ENCODE measurements at places on chromosomes 16 and 17.

- DNase-seq = no peak
Measured at GRCh38 chr16:31455601-31456314, 3.5 kb upstream of the ARMC5 start.

GRCh38 chr17:12180644-12181261, 160.1 kb downstream of the MAP2K4 start:
- no peak for DNase-seq

DNA sequence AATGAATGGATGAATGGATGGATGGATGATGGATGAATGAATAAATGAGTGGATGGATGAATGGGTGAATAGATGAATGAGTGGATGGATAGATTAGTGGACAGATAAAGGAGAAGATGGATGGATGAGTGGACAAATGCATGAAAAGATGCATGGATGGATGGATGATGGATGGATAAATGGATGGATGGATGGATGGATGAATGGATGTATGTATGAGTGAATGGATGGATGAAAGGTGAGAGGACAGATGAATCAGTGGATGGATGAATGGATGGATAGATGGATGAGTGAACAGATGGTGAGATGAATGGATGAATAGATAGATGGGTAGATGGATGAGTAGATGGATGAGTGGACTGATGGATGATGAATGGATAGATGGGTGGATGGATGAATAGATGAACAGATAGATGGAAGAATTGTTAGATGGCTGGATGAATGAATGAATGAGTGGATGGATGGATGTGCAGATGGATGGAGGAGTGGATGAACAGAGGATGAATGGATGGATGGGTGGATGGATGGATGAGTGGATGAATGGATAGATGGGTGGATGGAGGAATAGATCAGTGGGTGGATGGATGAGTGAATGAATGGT, 13.7 kb upstream of the KCNJ12 start:
- DNase-seq = no peak

GRCh38 chr16:74942977-74943918, 41.7 kb downstream of the WDR59 start:
- no peak for DNase-seq

GRCh38 chr16:4847774-4848587, 700 bp downstream of the UBN1 start:
- no peak for DNase-seq

- DNase-seq = peak; percentile 71
Measured at GRCh38 chr17:39926588-39927100, 757 bp downstream of the ORMDL3 start.

- DNase-seq = no peak
Measured at GRCh38 chr17:48526608-48527546, 3.9 kb downstream of the HOXB1 start.

GRCh38 chr17:29740017-29740416, 117.3 kb upstream of the CORO6 start:
- DNase-seq = no peak

- no peak for DNase-seq
Measured at GRCh38 chr17:27281438-27281837, 12.5 kb upstream of the WSB1 start.

- DNase-seq = no peak
Measured at GRCh38 chr16:58828901-58829545, 94.9 kb upstream of the GOT2 start.

- peak; percentile 45 for DNase-seq
Measured at GRCh38 chr17:43701318-43701743, 39.6 kb upstream of the MEOX1 start.

DNA sequence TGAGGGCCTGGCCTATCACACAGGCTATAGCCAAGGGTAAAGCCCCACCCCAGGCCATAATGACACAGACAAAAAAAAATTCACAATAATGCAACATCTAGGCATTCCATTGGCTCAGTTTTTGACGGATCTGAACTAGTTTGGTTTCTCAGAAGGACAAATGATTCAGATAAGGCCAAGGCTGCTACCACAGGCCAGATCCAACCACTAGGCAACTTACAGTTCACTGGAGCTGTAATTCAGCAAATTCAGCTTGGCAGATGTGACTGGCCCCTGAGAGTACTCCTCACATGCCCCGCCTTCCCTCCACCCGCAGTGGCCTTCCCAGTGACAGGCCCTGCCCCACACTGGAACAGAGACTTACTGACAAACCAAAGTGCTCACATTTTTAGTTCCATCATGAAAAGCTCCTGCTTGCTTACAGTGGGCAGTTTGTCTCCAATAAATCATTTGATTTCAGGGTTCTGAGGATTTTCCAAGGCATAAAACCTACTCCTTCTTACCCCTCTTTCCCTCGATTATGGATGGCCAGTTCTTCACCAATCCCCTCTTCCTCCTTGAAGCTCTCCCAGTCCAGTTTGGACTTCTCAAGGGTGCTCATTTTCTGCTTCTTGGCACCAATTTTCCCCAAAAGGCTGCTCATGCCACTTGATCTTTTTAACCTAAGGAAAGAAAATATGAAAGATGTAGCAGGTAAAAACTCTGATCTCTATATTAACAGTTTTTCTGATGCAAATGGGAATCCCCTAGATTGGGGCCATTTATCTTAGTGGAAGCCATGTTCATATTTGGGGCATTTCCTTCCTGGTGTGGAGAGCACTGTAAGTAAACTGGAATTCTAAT, 53.3 kb upstream of the BCAR1 start:
- DNase-seq = no peak

DNA sequence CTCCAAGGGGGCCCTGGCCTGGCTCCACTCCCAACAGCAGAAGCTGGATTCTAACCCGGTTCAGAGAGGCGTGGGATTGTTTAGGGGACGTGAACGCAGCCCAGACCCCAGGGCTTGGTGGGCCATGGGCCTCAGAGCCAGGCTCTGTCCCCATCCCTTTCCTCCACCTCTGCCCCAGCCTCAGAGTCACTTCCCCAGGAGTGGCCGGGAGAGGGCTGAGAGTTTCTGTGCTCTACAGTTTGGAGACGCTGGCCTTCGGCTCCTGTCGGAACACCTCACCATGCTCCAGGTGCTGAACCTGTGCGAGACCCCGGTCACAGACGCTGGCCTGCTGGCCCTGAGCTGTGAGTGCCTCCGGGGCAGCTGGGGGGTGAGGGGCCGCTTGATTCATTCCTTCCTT, 73.8 kb upstream of the PLCG2 start:
- no peak for DNase-seq

GRCh38 chr17:70478902-70479301, 309.6 kb downstream of the KCNJ2 start:
- DNase-seq = no peak

GRCh38 chr16:11768849-11769248, 26.2 kb upstream of the TXNDC11 start:
- DNase-seq = no peak

GRCh38 chr17:69350911-69351310, 24.0 kb upstream of the ABCA5 start:
- DNase-seq = no peak

DNA sequence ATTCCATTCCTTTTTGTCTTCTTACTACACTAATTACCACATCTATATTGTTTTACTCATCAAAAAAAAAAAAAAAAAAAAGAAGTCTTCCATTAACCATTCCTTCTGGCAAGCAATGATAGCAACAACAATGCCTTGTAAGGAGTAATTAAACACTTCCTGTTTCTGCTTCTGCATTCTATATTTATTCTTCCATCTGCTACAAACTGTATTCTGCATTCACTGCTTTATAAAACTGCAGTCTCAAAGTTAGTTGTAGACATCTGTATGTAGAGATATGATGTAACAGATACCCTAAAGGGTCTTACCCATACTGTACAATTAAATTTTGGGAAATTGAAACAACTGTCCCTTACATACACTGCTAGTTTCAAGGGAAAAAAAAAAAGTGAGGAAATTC, 28.7 kb upstream of the ABCA6 start:
- DNase-seq = no peak

DNA sequence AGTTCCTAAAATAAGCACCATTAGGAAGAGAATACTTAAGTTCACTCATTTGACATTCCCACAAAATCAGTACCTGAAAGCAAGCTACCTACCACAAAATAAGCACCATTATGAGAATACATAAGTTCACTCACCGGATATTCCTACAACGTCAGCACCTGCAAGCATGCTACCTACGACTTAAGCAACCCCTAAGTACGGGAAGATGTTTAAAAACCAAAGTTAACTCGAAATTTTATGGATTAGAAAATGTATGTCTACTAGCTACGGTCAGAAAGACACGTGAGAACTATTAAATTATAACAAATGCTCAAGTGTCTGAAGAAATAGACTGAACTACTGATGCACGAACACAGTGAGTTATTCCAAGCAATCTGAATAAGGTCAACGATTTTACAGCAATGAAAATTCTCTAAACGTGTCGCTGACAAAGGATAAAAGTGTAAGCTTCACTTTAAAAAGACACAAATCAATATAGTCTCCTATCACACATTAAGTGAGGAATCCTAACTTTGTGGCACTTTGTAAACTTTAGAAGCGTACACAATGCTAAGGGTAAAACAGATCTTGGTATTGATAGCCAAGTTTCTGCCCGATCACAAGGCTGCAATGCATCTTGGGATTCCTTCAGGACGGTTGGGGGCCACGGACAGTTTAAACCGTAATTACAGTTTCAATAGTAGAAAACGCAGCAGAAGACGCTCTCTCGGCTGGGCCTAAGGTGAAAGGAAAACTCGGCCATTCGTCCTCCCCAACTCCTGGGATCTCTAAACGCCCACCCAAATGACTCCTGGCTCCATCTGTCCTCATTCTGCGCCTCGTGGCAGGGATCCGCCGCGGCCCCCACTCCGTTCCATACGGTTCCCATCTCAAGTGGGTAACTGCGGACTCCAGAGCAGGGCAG, 1.3 kb downstream of the GSPT1 start:
- DNase-seq = peak; percentile 61

- peak; percentile 79 for DNase-seq
Measured at GRCh38 chr17:75036643-75037268, 10.0 kb downstream of the ATP5PD start.

DNA sequence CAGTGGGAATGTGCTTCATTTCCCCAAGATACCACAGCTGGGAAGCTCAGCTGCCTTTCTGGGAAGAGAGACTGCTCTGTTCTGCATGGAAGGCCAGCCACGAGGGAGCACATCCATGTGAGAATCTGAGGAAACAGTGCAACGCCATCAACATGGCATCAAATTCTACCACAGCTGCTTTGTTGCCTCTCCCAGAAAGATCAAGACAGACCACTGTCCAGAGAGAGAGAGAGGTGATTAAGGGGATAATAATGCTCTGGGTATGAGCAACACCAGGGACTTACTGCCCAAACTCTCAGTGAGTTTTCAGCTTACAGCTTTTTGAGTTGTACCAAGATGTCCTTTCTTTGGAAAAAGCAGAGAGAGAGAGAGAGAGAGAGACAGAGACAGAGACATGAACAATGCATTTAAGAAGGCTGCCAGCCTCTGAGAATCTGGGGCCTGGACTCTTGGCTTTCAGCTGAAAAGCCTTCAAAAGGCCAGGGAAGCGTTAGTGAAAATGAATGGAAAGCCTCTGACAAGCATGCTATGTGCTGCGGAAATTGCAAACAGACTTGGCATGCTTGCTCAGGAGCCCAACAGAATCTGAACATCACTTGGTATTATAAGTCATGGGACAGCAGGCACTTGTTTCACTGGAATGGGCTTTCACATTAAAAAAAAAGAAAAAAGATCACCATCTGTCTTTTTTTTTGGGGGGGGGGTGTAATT, 223.1 kb downstream of the MAP2K6 start:
- DNase-seq = no peak

DNA sequence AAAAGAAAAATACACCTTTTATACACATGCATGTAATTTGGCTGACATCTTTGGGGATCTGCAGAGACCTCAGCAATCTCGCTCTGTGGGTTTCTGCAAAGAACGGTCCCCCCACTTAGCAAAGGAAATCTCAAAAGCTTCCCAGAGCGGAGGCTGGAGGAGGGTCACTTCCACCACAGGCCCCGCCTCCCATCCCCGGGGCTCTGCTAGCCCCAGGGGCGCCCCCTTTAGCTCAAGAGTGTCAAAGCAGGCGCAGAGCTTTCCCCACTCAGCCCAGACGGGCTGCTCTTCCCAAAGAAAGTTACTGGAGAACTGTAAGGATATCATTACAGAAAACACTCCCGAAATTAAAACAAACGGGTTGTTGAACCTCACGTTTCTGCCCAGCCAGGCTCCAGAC, 11.4 kb downstream of the SLC13A5 start:
- DNase-seq = peak; percentile 49

- no peak for DNase-seq
Measured at GRCh38 chr17:81680150-81680549, 3.4 kb downstream of the ARL16 start.

DNA sequence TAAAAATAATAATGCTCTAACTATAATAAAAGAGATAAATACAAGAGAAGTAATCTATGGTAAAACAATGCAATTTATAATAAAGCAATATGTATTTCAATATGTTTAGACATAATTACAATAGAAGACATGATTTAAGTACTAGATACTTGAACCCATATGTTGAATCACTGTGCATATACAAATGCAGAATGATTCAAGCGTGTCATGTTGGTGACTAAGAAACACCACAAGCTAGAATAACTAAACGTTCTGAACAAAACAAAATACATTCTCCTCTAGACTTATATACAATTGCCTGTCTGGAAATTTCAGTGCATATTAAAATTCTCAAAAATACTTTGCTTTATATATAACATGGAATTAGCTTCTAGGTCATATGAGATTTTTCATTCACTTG, 11.2 kb downstream of the TADA2A start:
- no peak for DNase-seq

- no peak for DNase-seq
Measured at GRCh38 chr17:57288773-57289121, 32.4 kb downstream of the MSI2 start.

- DNase-seq = no peak
Measured at GRCh38 chr16:82544378-82545160, 82.2 kb upstream of the CDH13 start.

- DNase-seq = no peak
Measured at GRCh38 chr17:18230288-18231141, 5.1 kb downstream of the LLGL1 start.

DNA sequence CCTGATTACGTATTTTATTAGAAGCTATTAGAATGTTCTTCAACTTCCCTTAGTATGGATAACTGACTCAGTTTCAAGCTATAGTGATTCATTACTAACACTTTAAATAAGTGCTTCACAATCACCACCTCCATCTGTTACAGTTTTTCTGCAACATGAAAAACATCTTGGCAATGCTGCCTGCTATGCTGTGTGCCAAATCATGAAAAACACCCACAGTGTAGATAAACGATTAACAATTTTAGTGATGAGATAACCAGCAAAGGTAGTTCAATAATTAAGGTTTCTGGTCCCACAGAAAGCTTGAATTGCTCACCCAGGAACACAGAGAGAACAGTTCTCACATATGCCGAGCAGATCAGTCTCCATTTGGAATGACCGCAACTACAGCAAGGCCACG, 51.4 kb upstream of the SLC25A19 start:
- DNase-seq = no peak

GRCh38 chr16:89257281-89257731, 39.8 kb downstream of the ZNF778 start:
- no peak for DNase-seq
